ENCODE measurements at places on chromosomes 11 and 22. TPM values are rescaled to one million over a fixed set of nuclear protein-coding genes. Genes with fewer than 3 reads are reported as not detected.
A peak's percentile ranks its signal among the peaks of the same experiment; 100 is the strongest.

GRCh38 chr11:68845351-68846002 lies 3.8 kb upstream of the CPT1A start:
- no peak for DNase-seq

DNA sequence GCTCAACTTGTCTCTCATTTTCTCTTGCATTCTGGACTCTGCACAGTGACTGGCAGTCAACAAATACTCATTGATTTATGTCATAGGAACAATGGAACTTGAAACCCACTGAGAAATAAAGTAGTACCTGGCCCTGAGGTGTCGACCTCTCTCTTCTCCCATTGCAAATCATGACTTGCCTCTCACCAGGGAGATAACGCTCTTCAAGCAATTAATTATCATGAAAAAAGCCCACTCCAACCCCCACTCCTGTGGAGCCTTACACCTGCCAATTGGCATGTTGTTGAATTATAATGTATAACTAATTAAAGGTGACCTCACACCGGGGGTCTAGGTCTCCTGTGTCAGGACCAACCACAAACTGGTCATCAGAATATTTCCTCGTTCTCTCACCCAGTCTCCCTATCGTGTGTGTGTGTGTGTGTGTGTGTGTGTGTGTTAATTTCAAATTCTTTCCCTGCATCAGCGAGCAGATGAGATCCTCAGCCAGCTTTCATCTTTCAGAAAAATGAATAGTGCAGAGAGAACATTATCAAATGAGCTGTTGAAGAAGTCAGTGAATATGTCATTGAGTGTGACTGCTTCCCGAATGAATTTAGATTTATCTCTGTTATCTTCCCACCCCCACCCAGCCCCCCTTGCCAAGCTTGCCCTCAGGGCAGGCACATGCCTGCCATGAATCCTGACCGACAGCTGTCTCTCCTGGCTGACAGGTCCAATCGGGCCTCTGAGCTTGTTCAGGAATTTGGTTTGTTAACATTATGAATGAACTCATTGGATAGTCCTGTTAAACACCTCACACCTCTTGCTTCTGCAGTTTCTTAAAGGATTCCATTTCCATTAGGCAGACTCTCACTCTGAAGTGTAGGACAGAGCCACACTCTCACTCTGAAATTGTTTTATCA lies 357.4 kb downstream of the INSC start:
- peak; percentile 75 for DNase-seq

DNA sequence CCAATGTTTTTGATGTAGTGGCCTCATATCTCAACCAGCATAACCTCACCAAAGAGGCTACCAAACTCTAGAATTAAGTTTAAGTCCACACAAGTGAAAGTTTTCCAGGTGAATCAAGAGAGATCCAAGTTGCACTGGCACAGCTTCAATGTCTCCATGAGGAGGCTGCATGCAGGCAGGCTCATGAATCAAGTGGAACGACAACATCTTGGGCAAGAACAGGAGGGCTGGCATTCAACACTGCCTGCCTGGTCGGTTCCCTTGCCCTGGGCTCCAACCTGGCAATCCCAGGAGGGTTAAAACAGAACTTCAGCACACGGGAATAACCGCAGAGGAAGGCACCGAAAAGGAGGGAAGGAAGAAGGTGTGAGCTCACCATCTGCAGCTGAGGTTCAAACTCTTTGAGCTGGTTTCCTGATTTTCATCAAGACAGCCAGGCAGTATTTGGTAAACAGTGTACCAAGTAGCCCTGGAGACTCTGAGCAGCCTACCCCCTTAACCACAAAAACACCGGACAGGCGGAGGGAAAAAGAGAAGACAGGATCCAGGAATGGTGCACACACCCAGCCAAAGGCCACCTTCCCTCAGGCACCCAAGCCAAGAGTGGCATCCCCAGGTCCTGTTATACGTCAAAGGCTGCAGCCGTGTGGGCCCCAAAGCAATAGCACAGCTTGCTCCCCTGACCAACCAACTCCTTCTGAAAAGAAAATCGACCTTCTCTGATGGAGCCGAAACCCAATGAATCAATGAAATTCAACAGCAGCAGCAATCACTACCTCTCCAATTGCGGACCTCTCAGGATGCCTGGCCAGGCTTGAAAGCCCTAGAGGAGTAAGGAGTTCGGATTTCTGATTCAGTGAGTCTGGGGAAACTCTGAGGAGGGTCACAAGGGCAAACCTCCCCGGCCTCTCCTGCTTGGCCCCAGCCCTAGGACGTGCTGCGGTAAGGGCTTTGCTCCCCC lies 1.3 kb downstream of the PACSIN2 start:
- peak; percentile 55 for DNase-seq

GRCh38 chr22:27213766-27214581 lies 556.6 kb downstream of the MIAT start:
- DNase-seq = no peak

DNA sequence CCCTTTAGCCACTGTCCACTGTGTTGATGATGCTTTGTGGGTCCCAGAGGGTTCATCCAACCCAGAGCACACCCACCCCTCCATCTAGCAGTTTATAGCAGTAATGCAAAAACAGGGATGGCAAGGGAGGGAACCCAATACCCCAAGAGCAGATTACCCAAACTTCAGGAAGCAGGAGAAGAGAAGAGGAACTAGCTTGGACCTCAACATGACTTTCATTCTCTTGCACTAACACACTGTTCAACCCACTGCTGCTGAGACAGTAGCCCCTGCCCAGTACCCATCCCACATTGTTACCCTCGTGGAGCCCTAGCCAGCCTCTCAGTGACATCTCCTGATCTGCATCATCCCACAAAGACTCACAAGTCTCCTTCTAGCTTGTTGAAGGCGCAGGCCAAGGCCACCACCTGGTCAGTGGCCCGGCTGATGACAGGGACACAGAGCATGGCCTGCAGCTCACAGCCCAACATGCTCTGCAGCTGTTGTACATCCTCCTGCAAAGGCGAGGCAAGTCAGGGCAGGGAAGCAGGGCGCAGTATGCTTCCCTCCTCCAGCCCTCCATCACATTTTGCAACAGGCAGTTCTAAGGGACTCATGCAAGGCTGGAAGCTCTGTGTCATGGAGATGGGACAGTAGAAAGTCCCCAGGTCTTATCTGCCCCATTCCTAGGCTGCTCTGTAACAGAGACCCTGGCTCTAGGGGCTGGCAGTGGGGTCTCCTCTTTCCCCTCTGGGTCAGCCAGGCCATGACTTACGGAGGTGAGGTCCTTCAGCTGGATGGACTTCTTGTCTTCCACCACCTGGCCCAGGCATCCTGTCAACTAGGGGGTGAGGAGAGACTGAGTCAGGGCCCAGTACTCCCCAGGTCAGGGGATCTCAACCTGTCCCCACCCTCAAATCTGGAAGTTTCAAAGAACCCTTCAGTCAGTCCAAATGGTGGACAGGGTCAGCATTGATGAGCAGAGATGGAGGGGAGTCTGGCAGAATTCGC lies 85.5 kb downstream of the PDE2A start:
- no peak for DNase-seq

DNA sequence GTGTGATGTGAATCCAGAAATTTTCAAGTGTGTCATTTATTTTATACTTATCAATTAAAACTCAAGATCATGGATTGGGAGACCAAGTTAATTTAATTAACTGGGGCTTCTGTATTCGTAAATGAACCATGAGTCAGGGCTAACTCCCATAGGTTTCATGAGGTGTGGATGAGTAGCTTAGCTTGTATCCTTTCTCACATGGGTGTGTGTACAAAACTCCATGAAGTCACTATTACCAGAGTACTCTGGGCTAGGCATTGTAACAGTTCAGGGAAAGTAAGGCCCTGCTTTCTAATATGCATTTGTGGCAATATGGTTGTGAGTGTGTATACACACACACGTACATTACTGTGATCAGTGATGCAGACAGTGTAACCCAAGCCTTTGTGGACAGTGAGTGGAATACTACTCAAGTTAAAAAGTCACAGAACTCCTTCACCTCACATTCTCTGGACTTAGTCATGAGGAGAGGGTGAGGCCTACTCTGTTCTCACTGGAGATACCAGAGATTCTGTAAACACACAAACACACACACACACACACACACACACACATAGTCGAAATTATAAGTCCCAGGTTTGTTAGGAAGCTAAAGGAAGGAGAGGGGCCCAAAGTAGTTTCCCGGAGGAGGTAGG lies 3.5 kb downstream of the CNTF start:
- DNase-seq = peak; percentile 83

- DNase-seq = no peak
Observed at GRCh38 chr11:34948696-34949095, 32.3 kb downstream of the PDHX start.

GRCh38 chr11:106193956-106194355 lies 116.5 kb downstream of the AASDHPPT start:
- no peak for DNase-seq

GRCh38 chr22:19984201-19984753 lies 32.3 kb downstream of the ARVCF start:
- peak; percentile 66 for DNase-seq

- DNase-seq = no peak
Observed at GRCh38 chr11:76455331-76455730, 10.5 kb downstream of the EMSY start.

DNA sequence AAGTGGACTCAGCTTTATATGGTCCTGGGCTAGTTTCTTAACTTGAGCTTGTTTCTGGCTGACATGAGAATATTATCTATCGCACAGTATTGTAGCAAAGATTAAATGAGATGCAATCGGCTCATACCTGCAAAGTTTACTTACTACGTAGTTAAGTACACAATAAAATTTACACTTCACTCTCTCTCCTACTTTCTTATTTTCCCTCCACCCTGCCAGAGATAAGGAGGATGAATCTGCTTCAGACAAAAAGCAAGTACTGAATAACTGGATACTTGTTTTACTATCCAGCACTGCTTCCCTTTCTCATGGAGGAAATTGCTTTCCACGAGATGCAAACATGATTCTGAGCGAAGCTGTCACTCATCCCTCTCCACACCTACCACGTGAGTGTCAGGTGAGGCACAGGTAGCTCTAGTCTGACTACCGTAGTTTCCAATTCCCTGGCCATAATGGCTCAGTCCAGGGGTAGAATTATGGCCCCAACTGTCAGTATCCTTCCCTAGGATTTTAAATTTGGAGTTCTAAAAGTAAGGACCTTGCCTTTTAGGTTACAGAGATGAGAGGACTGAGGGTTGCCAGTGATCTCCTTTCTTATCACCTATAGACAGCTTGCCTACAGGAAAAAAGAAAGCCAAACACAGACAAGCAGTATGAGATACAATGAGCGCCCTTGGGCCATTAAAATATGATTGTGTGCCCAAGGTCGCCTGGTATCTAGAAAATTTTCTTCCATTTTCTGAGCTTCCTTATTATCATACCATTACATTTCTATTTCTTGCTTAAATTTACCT lies 39.8 kb downstream of the GAB2 start:
- no peak for DNase-seq

DNA sequence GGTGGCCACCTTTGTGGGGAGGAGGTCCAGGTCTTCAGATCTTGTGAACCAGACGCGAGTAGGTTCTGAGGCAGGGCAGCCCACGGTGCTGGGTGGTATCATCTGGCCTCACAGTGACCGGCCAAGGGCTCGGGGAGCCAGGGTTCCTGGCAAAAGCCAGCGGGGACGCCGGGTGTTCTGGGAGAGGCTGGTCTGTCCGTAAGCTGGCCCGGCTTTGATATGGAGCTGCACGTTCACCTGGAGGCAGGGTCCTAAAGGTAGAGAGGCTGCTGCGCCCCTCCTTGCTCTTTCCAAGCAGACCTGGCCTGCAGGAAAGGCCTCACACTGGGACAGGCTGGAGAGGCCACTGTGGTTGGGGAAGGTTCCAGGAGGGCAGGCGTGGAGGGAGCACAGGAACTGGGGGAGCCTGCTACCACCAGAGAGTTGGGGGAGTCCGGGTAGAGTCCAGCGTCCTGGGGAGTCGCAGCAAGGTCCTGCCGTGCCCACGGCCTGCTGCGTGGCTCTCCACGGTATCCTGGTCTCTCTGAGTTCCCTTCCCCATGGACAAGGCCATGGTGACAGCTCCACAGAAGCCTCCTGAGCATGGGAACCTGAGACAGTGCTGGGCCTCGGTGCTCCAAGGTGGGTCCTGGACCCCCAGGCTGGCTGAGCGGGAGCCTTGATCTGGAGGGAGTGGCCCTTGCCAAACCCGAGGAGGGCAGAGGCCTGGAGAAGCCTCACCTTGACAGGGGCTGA lies 452.4 kb upstream of the B3GAT1 start:
- no peak for DNase-seq

DNA sequence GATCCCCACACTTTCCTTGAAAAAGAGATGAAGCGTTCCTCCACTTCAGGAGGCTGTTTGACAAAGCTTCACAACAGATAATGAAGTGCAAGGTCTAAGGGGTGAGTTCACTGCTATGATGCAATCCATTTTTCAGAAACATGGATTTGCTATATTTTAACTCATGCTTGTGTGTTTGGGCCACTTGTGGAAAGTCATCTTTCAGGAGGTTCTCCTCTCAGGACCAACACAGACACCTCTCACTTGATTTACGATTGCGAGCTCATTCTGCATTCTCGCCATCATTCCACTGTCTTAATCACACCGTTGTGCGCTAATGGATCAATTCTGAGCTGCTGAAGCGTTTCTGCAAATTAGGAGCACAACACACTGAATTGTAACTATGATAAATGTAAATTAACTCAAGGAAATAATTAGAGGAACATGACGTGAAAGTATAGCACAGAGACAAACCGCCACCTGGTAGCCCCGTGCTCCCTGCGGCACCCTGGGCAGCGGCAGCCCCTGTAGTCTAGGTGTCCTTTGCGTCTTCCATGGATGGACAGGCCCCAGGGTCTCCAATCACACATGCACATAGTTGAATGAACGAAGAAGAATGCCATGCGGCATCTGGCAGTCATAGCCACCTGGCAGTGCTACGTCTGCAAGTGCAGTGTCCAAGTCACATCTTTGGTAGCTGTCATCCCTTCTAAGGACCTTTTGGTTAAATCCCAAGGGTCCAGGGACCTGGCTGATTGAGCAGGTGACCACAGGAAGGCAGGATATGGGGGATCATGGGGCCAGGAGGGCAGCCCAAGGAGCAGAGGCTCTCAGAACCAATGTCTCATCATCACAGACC lies 28.1 kb upstream of the RTL6 start:
- no peak for DNase-seq

- peak; percentile 65 for DNase-seq
Observed at GRCh38 chr11:22875869-22876473, 15.7 kb upstream of the CCDC179 start.

DNA sequence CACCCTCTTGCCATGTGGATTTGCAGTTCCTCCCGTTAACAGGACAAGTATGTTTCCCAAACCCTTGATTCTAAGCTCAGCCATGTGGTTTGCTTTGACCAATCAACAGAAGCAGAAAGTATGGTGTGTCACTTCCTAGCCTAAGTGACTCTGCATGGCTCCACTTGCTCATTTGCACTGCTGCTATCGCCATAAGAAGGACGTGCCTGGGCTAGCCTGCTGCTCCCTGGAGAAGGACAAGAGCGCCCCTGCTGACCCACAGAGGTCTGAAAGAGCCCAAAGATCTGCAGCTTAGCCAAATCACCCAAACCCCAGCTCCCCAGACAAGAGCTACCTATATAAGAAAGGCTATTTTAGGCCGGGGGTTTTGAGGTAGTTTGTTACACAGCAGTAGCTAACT lies 18.0 kb downstream of the TBRG1 start:
- DNase-seq = no peak

GRCh38 chr11:77736473-77736872 lies 84.0 kb downstream of the RSF1 start:
- DNase-seq = no peak

Gene C11orf21
- not detected for total RNA-seq

Gene P2RY6
- 0.41 TPM for total RNA-seq

Gene PRR33
- not detected for total RNA-seq

Gene MS4A2
- total RNA-seq = not detected

Gene E2F8
- total RNA-seq = 2.2 TPM

Gene GDPD4
- total RNA-seq = not detected

Gene PGAP2
- total RNA-seq = 26.6 TPM

Gene SHANK2
- 5.8 TPM for total RNA-seq

Gene RAB3IL1
- 9.6 TPM for total RNA-seq

Gene ADAMTS15
- total RNA-seq = 7.1 TPM

Gene OVCH2
- total RNA-seq = not detected
